ENCODE measurements at places on chromosomes 12 and 14.

DNA sequence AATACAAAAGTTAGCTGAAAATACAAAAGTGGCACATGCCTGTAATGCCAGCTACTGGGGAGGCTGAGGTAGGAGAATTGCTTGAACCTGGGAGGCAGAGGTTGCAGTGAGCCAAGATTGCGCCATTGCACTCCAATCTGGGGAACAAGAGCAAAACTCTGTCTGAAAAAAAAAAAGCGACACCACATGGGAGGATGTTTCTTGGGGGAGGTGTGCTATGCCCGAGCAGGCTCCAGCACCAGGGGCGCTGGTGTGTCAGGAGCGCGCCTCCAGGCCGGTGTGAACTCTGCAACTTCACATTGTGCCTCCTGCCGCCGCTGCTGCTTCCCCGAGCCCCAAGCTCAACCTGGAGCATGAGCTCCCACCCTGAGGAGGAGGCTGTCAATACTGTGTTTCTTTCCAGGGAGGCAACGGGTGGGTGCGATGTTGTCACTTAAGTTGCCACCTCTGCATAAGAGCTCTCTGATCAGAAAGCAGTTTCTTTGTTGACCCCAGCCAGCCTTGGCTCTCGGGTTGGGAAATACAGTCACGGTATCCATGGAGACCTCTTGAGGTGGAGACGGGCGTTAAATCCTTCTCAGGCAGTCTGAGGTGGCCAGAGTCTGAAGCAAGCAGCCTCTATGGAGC, 18.9 kb downstream of the DEGS2 start:
- no peak for DNase-seq

DNA sequence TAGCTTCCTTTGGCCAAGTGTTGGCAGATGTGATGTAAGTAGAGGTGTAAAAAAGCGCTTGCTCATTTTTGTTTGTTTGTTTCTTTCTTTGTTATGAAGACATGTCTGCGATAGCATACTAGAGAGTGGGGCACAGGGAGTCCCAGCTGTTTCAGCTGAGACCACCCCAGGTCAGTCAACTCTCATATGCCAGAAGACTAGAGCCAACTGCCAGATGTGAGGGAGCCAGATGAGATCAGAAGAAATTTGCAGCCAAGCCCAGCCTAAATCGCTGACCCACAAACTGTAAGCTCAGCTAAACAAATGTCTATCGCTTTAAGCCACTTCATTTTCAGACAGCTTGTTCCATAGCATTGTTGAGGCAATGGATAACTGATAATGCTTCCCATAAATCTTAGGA, 397.1 kb downstream of the APAF1 start:
- DNase-seq = no peak

DNA sequence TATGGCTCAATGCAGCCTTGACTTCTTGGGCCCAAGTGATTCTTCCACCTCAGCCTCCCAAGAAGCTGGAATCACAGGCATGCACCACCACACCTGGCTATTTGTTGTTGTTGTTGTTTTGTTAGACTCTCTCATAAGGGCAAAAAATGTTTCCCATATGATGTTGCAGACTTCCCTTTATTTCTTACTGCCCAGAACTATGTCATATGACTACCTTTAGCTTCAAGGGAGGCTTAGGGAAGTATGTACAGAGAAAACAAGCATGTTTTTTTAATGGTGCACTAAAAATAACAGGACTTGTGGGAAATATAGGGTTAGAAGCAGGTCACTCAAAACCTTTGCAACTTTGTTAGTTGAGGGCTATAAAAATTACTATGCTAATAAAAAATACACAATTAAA, 4.3 kb upstream of the GPR19 start:
- DNase-seq = no peak

GRCh38 chr14:40197344-40197743, 765.1 kb upstream of the FBXO33 start:
- no peak for DNase-seq

GRCh38 chr12:78951803-78952551, 87.4 kb downstream of the SYT1 start:
- DNase-seq = no peak

GRCh38 chr12:79983986-79984620, 49.2 kb upstream of the PPP1R12A start:
- DNase-seq = peak; percentile 80

DNA sequence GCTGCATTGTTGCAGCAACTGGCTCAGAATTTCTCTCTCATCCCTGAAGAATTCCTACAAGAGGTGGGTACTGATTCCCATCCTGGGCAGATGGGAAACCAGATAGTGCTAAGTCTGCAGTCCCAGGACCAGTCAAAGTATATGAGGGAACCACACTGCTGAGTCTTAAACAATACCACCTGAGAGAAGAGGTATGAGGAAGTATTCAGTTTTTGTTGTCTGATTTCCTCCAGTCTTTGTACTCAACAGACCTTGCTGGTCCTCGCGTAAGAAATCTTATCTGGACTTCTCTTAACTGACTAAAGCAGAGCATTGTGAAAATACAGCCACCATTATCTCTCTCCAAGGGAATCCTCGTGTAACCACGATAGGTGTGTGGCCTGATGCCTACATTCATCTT, 3.6 kb upstream of the EDDM3A start:
- DNase-seq = no peak

DNA sequence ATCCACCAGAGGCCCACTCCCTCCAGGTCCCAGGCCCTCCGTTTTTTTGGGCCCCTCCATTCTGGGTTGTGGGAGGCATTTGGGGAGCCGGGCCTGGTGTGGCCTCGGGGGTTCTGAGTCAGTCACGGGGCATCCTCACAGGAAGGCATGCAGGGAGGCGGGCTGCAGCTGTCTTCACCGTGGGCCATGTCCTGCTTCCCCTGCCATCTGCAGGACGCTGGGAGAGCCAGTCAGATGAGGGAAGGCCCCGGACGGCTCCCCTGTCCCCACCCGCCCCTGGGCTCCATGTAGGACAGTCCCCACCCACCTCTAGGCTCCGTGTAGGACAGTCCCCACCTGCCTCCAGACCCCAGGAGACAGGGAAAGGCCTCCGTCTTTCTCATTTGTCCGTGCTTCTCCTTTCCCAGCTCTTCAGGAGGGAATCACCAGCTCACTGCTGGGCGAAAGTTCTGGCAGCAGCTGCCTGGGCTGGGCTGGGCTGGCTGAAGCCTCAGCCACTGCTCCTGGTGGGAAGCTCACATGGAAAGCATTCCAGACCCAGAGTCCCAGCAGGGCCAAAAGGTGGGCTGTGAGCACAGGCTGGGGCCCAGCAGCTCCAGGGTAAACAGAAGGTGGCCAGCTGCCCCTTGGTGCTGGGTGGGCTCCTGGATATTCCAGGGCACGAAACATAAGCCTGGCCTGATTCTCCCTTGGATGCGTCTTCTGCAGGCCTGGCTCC, 217.8 kb downstream of the KIF26A start:
- DNase-seq = no peak

GRCh38 chr14:103085106-103086091, 1.4 kb downstream of the LBHD2 start:
- DNase-seq = no peak

DNA sequence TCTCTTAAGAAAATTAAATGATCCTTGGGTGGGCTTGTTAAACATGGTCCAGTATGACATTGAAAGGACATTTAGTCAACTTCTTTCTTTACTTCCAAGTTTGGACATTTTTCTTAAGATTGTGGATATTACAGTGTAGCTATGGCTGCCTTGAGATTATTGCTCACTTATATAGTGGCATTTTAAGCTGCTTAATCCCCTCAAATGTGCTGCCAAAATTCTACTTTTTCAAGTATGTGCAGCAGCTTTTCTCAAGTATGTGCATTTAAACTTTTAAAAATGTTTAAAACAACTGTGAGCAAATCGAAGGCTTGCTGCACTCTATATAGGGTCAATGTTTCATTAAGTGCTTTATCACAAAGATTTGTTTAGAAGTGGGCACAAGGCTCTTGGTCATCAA, 7.4 kb downstream of the TXNRD1 start:
- DNase-seq = no peak

DNA sequence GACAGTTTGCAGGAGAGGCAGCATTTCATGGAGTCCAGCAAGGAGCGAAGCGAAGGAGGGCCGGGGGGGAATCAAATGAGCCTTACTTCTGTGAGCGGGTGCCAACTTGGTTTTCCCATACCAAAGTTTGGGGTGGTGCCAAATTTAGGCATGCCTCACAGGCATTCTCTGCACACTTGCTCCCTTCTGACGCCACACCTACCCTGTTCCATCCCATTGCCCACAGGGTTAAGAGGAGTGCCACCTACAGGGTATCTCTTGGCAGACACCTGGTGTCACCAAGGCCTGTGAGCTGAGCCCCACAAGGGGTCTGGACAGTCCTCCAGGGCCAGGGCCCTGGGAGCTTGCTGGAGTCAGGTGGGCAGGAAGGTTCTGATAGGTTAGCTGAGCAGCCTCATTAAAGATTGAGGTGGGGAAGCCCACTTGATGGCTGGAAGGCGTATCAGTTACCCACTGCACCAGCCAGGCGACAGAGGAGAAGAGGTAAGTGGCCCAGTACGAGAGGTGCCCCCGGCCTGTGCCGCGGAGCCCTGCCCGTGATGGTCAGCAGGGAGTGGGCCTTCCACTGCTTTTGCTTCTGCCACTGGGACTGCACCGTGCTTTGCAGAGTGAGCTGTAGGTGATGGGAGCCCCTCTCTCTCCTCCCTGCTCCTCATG, 45.2 kb downstream of the DEGS2 start:
- no peak for DNase-seq

DNA sequence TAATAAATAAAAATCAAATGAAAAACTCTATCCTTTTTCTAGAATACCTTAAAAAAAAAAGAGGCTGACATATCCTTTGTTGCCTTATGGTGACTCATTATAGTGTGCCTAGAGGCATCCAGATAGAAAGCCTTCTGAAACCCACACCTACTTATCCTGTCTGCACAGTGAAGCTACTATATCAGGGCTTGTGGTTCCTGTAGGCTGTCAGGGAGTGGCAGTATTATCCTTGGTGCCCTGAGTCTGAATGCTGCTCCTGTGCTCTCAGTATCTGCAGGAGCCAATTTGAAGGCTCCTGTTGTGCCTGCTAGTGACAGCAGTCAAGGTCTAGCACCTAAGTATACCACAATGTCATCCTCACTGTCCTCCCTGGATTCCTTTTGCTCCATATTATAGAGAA, 168.4 kb upstream of the AVPR1A start:
- no peak for DNase-seq

- peak; percentile 61 for DNase-seq
These were observed 17.0 kb downstream of the VCPKMT start for GRCh38 chr14:50099335-50099734.

DNA sequence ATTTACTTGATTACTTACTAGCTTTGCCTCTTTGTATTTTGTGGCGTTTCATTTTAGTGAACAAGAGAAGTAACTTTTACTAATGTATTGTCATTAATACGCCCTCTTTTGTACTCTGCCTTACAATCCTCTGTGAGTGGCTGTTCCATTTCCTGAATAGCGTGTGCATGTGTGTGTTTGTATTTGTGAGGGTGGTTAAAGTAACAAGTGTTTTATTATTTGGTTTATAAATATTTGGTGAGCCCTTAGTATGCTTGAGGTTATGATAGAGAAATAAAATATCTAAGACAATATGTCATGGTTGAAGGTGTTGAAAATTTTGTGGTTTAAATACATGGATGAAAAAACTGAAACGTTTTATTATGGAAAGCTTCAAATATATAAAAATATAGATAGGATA, 71.7 kb upstream of the REP15 start:
- DNase-seq = no peak

DNA sequence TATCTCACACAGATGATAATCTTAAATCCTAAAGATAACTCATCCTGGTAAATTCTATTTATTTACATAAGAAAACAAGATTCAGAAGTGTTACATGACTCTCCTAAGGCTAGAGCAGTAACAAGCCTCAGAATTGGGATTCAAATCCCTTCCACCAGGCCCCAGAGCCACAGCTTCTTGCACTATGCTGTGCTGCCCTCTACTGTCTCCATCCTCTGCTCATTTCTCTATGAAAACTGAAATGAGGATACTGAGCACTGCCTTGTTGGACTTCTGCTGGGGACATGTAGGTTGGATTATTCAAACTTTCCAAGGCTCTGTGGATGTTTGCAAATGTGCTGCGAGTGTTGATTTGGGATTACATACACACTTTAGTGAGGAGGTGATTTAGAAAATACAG, 23.5 kb upstream of the C12orf50 start:
- peak; percentile 71 for DNase-seq

- DNase-seq = no peak
These were observed 500.0 kb downstream of the NOVA1 start for GRCh38 chr14:26097852-26098251.

DNA sequence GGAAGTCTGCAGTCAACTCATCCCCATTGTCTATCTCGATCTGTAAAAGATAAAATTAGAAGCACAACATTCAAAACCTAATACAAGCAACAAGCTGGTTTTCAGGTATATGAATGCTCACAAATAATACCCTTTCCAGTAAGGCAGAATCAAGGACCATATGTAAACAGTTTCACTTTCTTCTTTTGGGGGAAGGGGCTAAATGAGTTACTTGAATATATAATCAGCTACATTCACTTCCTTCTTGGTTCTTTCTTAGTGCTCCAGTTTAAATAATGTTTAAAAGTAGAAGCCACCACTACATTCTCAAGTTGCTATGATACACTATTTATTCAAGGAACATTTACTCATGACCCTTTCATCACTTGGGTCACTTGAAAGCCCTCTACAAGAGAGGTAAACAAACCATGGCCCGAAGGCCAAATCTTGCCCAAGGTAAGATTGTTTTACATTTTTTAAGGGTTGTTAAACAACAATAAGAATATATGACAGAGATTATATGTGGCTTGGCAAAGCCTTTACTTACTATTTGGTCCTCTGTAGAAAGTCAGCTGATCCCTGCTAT, 10.3 kb downstream of the TWF1 start:
- no peak for DNase-seq

DNA sequence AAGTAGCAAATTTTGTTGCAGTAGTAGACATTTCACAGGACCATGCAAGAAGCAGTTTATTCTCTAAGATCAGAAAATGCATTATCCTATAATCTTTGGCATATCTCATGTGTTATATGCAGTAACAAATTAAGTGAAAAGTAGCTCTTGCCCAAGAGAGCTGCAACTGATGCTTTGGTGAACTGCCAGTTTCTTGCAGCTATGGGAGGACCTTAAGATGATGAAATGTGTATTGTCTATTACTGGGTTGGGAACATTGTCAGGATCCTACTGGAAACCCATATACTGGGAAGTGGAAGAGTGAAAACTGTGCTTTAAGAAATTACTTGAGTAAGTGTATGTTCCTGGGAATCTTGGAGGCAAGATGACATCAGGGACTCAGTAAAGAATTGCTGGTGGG, 238.8 kb downstream of the DACT1 start:
- DNase-seq = peak; percentile 66

- DNase-seq = no peak
These were observed 161.3 kb upstream of the TMCC3 start for GRCh38 chr12:94811611-94812010.

GRCh38 chr12:113171543-113171942, 13.7 kb downstream of the DDX54 start:
- DNase-seq = no peak

DNA sequence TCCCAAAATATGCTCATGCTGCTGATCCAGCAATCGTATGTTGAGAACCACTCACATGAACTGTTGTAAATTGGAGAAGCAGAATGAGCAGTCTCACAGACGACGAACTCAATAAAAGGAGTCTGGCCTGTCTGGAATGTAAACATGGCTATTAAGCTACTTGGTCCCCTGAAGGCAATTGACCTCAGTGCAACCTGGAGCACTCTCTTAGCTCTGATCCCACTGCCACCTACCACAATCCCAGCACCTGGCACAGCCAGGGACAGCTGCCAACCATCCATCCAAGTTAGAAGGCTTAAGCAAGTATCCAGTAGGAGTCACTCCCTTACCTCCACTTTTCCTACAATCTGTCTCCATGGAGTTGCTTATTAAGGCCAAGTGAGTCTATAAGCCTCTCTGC, 406.9 kb upstream of the CLEC14A start:
- no peak for DNase-seq

Data from foreskin fibroblast (primary cell).